Kidney tubule cell (primary cell): ENCODE measurements at places on chromosomes 12 and 14.

DNA sequence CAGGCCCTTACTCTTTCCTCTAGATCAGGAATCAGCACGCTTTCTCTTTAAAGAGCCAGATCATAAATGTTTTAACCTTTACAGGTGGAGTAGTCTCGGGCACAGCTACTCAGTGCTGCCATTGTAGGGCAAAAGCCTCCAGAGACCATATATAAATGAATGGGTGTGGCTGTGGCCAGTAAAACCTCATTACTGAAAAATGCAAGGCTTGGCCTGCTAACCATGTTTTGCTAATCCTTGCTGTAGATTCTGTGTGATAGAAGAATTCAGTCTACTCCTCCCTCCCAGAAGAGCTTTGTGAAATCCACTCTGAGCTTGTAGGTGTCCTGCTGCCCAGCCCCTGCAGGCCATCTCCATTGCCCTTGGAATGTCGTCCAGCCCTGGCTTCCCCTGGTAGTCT lies 58.1 kb downstream of the HSP90AA1 start:
- DNase-seq, result peak; percentile 7

DNA sequence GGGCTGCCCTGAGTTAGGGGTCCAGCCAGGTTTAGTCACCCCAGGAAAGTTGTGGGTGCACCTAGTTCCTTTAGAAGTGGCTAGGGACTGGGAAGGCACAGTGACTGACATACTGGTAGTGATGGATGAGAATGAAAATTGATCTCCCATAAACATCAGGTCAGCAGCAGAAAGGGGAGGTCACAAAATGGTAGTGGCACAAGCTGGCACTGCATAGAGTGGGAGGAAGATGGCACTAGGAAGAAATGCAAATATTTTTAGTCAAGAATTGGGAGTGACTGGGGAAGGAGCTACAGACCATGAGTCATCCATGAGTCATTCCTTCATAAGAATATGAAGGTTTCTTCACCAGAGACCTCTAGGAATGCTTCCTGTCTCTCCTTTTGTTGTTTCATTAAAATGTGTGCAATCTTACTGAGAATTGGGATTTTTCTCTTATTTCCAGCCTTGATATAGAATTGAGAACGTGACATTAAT lies 198.3 kb upstream of the AMIGO2 start:
- DNase-seq, result peak; percentile 97

DNA sequence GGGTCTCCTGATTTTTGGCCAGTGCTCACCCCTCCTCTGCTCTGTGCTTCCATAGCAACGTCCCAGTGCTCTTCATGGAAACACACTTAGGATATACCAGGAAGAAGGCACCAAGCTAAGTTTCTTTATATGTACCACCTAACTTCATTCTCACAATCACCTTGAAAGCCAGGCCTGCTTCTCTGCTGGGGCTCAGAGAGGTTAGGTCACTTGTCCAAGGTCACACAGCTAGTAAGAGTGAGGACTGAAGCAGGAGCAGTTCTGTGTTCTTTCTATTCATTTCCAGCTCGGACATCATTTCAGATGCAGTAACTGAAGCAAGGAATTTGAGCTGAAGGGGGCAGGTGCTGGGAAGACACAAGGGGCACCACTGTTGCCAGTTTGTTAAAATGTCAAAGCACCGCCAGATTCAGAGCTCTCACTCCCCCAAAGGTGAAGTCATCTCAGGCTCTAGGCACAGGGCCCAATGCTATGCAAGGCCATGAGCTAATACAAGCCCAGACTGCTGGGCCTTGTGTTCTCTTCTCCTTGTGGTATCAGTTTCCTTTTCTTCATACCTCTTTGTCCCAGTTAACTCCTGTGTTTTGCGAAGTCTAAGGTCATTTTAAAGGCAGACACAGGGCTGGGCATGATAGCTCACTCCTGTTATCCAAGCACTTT lies 19.7 kb upstream of the YY1 start:
- no peak for DNase-seq

- peak; percentile 89 for DNase-seq
Measured at GRCh38 chr14:68518761-68519670, 273.9 kb downstream of the ZFP36L1 start.

DNA sequence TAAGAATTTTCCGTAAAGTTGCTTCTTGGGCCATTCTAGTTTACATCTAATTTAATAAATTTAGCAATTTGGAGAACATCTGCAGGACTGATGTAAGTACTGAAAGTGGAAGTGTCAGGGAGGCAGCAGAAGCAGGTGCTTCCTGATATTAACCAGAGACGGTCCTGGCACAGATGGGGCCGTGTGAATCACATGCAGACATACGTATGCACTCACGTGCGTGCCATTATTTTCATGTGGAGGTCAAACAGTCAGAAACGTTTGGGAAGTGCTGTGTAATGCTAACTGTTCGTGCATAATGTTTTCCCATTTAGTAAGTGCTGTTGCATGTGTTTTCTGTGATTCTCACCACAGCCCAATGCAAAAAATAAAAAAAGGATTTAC lies 87.8 kb upstream of the DYNC1H1 start:
- DNase-seq, result no peak

- DNase-seq, result no peak
Measured at GRCh38 chr12:121288986-121289385, 7.5 kb downstream of the CAMKK2 start.

DNA sequence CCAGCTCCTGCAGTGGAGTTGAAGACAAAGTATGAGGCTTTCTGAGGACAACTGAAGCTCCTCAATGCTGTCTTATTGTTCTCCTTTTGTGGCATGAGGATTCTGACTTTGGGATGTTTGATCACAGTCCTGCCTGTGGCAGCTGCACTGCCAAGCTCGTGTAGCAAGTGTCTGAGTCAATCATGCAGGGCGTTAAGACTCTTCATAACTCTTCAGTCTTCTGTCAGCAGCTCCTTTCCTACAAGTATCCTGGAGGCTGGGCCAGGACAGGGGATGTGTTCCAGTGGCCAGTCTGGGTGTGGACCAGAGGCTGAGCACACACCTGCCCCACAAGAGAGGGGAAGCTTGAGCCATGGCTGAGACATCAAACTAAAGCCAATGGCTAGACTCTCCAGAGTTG lies 94.3 kb downstream of the PELI2 start:
- no peak for DNase-seq

DNA sequence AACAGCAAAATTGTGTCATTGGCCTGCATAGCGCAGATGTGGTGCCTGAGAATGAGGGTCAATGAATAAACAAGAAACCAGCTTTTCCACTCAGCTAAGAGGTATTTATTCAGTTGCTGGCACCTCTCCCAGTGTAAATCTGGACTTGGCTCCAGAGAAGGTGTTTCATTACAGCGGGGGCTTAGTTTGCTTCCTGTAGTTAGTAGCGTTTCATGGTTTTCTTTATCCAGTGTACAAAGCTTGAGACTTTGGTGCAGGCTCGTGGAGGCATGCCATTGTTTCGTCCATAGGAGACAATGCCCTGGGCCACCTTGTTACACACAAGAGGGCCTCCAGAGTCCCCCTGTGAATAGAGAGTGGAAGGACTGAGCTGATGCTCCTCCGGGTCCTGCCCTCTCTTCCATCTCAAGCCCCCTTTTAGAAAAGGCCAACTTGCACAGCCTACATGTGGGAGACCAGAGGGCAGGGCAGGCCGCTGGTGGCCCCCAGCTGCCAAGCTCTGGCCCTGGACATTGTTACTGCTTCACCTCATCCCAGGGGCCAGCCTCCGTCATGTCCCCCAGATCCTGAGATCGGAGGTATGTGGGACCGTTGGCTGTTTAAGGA lies 3.0 kb downstream of the GZMB start:
- peak; percentile 4 for DNase-seq

DNA sequence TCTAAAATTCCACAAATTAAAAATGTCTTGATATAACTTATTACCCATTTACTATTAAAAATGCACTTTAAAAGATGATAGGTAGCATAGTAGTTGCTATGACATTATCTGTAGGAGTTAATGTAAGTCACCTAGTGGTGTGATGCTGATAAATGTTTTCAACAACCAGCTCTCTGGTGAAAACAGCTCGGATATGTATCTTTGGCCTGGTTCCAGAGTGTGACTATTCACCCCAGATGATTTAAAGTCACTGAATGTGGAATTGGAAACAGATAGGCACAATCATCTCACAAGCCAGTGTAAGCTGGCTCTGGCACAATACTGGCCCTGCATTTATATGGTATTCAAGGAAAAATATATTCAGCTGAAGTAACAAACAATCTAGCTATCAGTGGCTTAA lies 9.2 kb upstream of the CCDC196 start:
- DNase-seq, result peak; percentile 50

- no peak for DNase-seq
Measured at GRCh38 chr14:104135904-104136471, 2.4 kb upstream of the KIF26A start.

DNA sequence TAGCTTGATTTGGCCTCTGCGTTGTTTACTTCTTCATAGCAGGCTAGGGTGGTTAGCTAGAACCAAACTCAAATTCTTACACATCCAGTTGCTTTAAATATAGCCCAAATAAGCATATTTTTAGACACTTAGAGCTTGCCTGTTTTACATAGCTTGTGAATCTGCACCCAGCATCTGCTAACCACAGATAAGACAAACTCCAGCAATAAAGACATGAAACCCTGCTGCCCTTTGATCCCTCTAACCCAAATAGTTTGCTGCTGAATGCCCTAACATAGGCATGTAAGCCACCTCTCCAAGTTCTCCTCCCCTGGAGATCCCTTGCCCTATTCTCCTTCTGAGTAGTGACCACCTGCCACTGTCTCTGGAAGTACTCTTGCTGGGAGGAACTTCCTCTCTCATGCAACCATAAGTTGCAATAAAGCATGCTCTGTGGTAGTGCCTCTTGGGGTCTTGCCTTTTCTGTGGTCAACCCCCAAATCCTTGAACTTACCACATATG lies 185.6 kb downstream of the TMEM117 start:
- no peak for DNase-seq

DNA sequence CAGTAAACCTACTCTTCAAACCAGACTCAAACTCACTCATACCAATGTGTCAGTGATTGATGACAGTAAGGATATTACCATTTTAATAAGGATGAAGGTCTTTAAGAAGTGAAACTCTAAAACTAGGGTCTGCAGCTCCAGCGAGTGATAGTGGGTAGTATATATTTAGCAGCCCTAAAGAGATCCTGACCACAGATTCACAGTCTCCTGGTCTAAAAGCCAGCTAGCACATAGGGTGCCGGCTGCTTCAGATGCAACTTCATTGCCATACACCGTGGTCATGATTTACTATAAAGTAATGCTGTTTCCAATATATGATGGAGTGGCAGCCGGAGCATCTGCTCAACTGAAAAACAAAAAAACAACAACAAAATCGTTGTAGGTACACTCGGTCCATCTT lies 99.6 kb upstream of the MDM1 start:
- no peak for DNase-seq

DNA sequence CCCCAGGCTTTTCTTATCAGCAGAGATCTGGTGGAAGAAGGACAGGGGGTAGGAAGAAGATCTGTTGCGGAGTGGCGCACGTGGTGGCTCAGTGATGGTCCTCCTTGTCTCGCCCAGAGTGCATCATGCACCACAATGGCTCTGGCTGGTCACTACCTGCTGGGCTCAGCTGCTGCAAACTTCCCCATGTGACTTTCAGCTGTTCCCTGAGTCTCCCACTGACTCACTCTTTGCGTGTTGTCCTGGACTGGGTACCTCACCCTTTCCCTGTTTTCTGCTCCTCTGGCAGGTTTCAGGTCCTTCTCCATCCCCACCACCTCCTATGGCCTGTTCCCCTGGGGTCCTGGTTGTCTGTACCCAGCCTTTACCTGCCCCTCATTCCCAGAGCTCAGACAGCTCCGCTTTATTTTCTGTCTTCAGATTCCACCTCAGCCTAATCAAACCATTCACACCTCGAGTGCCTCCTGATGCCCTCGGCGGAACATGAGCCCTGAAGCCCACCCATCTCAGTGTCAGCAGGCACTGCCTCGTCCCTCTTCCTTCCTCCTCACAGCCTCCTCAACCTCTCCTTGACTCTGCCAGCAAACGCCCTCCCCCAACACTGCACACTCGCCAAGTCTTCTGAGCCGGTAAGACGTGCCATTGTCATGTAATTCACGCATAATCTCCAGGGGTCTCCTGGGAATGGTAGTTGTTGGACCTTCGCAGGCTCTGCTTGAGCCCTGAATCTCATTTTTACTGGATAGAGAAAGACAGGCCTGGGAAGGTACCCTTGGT lies 1.8 kb downstream of the C1R start:
- DNase-seq, result peak; percentile 20

DNA sequence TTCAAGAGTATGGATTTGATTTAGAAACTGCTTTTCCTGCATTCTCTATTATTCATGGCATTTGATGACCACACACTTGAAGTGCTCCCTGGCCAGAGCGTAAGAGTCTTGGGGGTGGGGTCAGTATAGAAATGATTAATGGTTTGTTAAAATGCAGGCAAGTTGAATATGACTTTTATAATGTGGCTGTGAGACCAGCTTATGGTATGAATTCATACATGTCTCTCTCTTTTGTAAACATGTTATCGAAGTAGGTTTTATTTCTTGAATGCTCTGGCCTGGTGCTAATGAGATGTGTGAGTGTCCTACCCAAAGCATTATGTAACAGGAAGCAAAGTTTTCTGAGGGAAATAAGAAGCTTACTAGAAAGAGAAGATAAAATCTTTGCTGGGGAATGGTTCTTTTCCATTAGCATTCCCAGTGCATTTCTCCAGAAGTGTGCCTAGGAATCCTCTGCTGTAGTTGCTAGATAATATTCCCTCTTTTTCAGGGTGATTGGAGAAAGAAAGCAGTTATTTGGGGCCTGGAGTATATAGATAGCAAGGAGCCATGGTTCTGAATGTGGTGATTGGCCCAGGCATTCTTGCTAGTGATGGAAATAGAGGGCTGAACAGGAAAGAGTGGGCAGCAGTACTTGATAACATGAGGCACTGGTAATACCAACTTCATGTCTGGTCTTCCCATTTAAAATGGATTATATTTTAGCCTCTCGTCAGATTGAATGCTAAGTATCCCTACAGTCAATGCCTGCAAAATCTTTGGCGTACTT lies 289.7 kb downstream of the RAD51B start:
- DNase-seq, result peak; percentile 48

DNA sequence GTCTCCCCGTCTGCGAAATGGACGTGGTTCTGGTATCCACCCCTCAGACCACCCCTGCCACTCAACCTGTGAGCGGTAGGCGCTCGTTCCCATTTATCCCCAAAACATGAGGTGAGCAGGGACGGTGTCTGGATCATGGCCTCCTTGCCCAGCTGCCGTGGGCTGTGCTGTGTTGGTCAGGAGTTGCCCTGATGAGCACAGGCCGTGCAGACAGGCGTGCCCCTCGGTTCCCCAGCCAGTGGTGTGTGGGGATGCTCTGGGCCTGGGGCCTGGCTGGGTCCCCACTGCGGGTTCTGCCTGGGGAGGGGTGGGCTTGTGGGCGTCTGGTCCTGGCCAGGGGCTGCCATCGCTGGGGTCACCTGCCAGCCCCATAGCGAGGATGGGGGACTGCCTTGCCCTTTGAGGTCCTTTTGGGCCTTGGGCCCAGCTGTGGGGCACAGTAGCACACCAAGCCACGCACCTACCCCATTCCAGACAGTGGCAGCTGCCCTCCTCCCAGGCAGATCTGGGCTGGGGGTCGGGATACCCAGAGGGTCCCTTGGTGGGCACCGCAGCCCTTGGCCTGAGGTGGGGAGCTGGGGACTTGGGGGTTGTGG lies 11.3 kb upstream of the PUS1 start:
- no peak for DNase-seq
